ENCODE measurements at places on chromosomes 7 and 10.

- no peak for DNase-seq
These were observed 445 bp downstream of the SSBP1 start for GRCh38 chr7:141738592-141739013.

DNA sequence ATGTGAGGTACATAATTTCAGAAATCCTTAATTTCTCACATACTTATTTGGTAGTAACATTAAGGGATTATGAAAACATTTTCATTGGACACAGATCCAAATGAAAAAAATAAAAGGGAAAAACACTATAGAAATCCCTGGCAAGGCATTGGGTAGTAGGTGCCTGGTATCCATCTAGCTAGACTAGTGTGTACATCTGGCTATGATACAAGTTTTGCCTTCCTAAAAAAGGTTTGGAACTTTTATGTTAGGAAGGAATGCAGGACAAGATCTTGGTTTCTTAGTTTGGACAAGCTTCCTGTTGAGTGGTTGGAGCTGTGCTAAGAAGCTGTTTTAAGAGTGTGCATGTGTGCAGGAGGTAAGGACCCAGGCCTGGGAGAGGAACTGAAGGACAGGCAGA lies 252.3 kb upstream of the GLI3 start:
- no peak for DNase-seq

- no peak for DNase-seq
These were observed 18.0 kb downstream of the TMEM106B start for GRCh38 chr7:12229046-12229445.

DNA sequence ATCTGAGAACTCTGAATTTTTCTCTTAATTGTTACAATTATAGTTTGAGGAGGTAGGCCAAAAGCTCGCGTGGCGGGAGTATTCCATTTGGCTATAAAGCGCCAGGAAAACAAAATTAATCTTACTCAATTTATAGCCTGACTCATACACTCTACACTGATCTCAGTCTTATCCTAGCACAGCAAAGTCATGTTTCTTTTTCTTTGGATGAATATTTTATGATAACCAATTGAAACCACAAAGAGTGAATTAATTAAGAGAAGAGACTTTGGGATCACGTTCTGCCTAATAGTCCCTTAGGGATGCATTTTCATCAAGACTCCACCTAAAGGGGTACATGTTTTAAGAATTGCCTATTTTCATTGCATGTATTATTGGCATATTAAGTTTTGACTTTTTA lies 420.8 kb downstream of the HGF start:
- no peak for DNase-seq

GRCh38 chr7:74658178-74659004 lies 873 bp downstream of the GTF2I start:
- DNase-seq = peak; percentile 99

DNA sequence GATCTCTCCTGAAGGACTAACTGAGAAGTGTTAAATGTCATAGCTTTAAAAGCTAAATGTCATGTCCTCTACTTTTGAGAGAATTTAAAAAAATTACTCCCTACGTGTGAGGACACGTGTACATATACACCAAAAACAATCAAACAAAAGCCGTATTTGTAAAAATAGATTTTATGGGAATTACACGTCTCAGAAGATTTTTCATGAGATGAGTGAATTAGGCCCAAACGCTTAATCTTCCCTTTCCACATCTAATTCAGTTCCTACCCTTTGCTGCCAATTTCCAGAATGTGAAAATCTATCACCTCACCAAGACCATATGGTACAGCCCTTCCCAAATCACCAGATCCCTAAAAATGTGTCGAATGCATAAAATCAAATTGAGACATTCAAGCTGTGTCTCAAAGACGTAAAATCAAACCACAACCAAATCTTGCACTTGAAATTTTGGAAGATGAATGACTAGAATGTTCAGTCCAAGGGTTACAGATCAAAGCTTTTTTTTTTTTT lies 1.0 kb upstream of the CTTNBP2 start:
- DNase-seq = no peak

DNA sequence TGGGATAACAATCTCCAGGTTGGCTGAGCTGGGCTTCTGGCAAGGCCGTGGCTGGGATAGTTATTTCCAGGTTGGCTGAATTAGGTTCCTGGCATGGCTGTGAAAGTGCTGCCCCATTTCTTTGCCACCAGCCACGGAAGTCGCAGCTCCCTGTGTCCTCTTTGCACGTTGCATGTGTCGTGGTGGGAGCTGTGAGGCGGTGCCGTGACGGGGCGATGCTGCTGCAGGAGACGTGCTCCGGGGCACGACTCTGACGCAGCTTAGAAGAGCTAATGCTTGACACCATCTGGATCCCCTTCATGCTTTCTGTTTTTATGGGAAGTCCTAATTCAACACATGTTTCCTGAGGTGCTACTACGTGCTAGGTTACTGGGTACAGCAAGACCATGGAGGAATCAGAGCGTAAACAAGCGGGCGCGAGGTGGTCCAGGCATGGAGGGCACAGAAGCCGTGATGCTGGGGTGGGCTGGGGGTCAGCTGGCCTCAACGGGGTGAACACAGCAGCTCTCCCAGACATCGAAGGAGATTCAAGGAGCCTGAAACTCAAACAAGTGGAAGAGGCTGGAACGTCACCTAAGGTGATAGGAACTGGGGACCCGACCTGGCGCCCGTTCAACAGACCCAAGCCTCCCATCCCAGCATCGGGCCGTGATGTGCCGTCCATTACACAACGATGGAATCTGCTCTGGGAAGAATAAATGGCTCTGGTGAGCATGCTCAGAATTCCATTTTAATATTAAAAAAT lies 407.1 kb downstream of the DNAJB6 start:
- no peak for DNase-seq

- no peak for DNase-seq
These were observed 51.4 kb upstream of the AMPH start for GRCh38 chr7:38682606-38683005.

DNA sequence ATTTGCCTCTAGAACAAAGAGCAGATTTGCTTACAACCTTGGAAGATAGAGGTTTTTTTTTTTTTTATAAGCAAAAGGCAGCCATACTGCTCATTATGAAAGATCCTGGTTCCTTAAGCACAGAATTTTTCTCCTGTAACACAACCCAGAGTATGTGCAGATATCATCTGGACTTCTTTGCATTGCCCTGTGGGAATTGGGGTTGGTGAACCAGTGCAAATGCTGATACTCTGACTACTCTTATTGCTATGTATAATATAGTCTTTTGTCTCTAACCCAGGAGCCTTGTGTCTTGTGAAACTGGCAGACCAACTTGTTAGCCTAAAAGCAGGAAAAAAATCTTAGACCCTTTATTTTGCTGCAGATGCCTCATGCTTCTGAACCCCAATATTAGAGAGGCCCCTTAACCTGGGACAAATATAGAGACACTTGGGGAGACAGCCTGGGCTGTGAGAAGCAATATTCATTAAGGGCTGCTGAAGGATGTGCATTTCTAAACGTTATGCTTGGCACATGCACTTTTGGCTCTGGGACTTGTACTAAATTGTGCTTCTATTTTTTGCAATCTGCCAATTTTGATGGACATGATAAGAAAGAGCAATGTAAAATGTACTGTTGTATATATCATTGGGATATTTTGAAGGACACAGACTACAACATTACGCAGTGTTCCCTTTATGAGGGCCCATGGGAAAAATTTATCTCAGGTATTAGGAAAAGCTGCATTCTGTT lies 78.9 kb downstream of the ANLN start:
- no peak for DNase-seq

DNA sequence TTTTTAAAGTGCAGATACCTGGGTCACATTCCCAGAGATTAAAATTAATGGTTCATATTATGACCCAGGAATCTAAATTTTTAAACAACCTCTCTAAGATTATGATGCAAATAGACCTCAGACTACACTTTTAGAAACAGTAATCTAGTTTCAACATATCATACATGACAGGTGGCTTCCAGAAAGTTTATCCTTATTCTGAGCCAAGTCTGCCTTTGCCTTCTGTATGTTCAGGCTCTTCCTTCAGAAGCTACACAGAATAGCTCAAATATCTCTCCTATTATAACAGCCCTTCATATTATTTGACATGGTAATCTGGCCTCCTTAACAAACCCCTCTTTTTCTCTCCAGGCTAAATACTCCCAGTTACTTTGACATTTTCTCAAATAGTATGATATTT lies 101.9 kb downstream of the FZD1 start:
- DNase-seq = no peak

DNA sequence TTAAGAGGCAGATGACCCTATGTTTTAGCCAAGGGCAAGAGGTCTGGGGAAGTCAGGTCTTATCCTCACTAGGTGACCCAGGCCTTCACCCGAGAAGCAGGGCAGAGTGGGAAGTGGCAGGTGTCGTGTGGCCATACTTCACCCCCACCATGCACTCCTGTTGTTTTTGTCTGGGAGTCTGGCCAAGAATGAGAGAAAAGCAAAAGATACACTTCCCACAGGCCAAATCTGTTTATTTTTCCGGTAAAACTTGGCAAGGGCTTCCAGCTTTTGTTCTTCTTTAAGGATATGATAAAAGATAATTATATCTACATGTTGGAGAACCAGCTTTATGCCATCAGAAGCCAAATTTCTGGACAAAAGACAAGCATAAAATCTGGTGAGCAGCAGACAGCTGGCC lies 137.4 kb upstream of the CDC14C start:
- DNase-seq = no peak

DNA sequence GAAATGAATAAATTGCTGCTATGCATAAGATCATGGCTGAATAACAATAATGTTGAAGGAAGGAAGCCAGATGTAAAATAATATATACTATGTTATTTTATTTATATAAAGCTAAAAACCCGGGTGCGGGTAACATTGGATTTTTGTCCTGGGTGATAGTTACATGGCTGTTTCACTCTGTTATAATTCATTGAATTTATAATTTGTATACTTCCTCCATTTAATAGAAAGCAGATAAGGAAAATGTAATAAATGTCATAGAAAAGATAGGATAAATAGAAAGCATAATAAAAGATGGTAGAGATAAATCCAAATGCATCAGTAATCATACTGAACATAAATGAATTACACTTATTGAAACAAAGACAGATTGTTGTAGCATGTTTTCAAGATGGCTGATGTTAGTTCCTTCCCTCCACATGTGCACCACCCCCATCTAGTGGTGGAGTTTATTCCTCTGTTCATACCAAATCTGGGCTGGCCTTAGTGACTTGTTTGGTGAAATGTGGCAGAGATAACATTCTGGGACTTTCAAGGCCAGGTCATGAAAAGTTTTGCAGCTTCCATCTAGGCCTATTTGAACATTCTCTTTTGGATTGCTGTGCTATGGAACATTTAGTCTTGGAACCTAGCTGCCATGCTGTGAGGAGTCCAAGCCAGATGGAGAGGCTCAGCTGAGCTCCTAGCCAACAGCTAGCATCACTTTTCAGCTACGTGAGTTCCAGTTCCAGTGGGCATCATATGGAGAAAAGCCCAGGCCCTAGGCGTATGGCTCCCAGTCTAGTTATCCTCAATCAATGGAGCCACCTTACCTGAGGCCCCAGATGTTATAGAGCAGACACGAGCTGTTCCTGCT lies 46.9 kb downstream of the AHCYL2 start:
- peak; percentile 77 for DNase-seq

DNA sequence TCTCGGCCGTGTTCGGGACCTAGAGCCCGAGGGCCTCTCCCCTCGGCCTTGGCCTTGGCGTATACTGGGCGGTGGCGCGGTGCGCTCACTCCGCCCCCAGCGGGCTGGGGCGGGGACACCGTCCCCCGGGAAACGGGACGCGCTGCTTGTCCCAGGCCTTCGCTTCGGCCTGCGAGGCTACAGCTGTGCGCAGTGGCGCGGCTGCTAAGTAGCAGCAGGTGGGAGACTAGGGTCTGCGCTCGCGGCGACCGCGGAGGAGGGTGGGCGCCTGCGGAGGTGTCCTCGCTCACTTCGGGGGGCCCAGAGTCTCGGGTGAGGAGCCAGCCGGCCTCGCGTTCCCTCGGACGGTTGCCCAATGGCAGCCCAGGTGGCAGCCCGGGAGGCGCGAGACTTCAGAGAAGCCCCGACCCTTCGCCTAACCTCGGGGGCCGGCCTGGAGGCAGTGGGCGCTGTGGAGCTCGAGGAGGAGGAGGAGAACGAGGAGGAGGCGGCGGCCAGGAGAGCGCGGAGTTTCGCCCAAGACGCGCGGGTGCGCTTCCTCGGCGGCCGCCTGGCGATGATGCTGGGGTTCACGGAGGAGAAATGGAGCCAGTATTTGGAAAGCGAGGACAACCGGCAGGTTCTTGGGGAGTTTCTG lies at the start of gene DNAH11:
Gene DNAH11 (plus strand): TSS at position 149 of the 637 bp plus-strand sequence. CDS start 207 bp downstream, at position 356.
- no peak for DNase-seq

DNA sequence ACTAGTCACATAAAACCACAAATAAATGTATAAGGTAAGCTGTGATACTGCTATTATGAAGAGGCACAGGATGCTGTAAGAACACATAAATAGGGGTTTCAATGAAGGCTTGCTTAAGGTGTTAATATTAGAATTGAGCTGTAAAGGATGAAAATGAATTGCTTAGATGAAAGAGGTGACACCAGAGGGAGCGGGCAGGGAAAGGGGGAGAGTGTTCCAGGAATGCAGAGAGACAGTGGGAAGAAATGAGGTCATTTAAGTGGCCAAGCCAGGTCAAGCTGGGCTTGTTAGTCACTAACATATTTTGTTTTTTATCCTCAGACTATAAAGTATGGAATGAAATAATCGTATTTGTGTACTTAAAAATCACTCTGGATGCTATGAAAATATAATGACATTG lies 193.5 kb downstream of the NRG3 start:
- no peak for DNase-seq

DNA sequence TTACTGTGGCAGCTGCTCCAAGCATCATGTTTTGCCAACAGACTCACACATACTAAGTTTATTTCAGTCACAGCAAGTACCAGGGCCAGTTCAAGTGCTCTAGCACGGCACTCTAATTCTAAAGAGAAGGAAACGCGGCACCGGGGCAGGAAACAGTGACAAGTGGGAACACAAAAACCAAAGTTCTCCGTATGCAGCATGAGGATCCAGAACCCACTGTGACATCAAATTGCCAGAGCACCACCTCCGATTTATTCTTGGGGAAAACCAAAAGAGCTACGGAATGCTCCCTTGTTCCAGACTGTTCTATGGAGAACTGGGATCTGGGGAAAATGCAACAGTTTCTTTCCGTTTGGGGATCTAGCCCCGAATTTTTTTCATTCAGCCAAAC lies 448 bp upstream of the PTER start:
- no peak for DNase-seq

DNA sequence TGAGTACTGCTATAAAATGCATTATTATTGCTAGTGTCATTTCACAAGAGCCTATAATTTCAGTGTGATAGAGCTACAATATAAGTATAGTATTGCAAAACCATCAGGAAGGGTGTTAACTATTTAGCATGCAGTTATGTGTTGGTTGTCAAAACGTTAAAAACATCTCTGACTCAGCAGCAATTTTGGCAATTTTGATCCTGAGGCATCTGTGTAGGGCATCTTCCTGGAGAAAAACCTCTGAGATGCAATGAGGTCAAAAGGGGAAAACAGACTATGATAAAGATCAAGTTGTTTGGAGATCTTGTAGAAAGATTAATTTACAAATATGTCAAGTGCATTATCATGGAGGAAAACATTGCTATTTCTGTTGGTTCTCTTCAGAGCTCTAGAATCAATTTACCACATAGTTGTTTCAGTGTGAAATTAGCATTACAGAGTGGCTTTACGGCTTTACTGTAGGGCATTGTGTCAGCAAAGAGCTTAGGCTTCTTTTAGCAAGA lies 5.3 kb downstream of the CFTR start:
- DNase-seq = no peak

Data from NB4 (cell line).